IPS DF 6.9 (cell line): ENCODE measurements at places on chromosomes 6 and 20.

GRCh38 chr6:30100585-30101443 lies 12.1 kb downstream of the TRIM31 start:
- DNase-seq = no peak

- no peak for DNase-seq
Measured at GRCh38 chr6:41011673-41012072, 27.3 kb downstream of the UNC5CL start.

DNA sequence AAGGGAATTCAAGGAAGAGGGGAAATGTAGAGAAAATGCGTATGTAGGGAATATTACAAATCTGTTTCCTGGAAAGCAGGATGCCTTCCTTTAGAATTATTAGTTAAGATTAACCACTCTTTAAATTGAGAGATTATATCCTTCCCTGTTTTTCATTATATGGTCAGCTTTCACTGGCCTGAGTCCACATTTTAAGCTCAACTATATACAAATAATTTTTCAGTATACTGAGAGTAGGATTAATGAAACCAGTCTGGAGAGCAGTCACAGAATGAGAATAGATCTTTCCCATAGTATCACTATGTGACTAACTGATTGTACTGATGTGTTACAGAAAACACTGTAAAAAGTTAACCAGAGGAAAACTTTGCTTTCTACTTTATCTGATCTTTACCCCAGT lies 306.3 kb downstream of the LAMA2 start:
- DNase-seq = no peak

GRCh38 chr6:170052991-170053821 lies 237.7 kb downstream of the DLL1 start:
- no peak for DNase-seq

DNA sequence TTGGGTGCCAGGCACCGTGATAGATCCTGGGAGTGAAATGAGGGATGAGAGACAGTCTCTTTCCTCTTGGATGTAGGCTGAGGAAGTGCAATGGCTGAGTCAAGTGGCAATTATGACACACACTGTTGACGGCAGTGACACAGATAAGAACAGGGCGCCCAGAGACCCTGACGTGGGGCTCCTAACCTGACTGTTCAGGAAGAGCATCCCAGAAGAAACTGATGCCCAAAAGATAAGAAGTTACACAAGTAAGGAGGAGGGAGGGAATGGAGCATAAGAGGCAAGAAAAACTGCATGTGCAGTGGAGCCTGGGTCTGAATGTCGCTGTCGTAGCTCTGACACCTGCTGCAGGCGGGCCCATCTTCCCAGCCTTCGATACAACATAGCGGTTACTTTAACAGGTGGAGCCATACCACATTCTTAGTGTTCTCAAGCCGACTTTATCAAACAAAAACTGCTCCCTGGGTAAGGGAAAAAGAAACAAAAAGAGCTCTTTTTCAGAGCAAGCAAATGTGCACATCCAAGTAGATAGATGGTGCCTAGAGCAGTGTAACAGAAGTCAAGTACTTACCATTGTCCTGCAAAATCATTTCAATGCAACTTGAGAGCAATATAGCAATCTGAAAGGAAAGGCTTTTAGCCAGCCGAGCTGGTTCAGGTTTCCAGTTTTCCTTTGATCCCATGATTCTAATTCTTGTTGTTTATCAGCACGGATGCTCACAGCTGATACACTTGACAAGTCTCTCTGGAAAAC lies 463.9 kb upstream of the JARID2 start:
- no peak for DNase-seq

- DNase-seq = peak; percentile 18
Measured at GRCh38 chr6:127186889-127187288, 68.4 kb downstream of the RSPO3 start.

DNA sequence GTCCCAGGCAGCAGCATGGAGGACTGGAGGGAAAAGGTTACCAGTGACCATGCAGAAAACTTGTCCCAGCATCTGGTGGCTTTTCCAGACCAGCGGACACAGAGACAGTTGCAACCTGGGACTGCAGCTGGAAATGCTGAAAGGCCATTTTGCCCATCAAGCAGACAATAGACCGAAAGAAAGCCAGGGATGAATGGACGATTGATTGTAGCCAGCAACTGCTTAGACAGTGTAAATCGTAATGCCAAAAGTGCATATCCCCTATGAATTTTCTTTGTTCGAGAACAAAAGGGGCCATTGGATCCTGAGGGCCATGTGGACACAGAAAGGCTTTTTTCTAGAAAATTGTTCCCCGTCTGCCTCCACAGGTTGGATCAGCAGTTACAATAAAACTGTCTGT lies 115.7 kb downstream of the MBOAT1 start:
- DNase-seq = no peak

DNA sequence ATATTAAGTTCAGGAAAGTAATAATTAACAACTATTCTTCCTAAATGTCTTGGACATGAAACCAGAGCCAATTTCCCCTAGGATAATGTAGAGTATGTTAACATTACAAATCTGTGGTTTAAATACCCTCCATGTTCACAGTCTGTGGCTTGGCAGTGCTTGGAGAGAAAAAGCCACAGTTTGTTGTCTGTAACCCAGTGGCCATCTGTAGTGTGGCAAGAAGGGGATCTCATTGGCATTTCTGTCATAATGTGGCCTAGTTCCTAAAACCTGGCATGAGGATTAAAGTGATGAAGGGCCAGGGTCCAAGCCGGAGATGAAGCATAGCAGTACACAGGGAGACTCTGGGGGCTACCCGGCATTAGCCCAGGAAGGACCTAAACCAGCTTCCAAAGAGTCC lies 31.2 kb downstream of the SYNE1 start:
- no peak for DNase-seq

DNA sequence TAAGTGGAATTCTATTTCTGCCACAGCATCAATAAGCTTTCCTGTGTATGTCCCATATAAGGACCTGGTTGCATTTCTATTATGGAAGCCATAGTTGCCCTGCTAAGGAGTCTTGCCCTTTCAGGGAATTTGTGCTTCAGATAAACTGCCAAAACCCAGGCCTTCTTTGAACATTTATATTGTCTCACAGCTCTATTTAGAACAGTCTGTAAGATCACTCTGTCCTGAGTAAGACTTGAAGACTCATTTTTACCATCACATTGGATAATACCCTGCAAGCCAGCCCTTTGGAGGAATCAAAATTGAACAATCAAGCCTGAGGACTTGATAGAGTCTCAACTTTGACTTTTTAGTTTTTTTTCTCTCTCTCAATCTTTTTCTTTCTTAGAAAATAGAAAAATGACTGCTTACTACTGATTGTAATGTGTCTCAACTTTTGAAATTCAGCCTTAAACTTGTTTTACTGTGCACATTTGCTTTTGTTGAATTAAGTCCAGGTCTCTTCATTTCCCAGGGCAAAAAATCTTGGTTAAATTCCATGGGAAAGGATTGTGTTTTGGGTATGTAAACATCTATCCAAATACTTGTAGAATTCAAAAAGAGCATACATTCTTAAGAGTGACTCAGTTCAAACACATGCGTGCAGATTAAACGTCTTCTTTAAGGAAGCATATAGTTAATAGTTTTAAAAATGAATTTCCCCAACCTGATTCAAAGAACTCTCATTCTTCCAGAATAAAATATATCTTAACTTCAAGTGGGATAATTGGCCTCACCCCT lies 91.2 kb downstream of the PLCB1 start:
- no peak for DNase-seq
